Central memory CD8-positive, alpha-beta T cell (primary cell): ENCODE measurements at places on chromosomes 2 and 18.
A peak's percentile ranks its signal among the peaks of the same experiment; 100 is the strongest.

DNA sequence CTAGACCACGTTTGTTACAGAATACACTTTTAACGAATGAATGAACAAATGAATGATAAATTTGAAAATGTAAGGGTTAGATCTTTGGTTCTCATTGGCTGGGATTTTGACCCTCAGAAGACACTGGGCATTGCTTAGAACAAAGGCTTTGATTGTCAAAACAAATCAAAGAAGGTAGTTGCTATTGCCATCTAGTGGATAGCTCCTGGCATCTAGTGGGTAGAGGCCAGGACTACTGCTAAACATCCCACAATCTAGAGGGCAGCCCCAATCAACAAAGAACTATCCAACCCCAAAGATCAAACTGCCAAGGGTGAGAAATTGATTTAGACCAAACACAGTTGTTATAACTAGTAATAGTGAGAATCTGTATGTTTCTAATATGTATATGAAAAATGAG lies 552.3 kb downstream of the KCNJ3 start:
- no peak for DNase-seq

DNA sequence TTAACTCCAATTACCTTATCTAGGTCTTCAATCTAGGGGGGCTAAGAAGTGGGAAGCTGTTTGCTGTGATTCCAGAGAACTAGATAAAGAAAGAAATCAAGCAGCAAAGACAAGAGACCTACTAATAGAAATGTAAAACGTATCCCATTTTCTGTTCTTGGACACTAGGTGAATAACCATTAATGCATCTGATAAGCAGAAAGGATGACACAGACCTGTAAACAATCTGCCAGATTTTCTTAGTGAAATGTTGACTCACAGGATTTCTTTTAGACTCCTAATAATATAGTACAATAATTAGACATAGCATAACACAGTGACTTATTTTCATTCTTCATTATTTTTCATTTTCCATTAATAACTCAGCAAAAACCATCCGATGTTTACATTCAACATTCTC lies 1.3 kb downstream of the WDR35 start:
- no peak for DNase-seq

DNA sequence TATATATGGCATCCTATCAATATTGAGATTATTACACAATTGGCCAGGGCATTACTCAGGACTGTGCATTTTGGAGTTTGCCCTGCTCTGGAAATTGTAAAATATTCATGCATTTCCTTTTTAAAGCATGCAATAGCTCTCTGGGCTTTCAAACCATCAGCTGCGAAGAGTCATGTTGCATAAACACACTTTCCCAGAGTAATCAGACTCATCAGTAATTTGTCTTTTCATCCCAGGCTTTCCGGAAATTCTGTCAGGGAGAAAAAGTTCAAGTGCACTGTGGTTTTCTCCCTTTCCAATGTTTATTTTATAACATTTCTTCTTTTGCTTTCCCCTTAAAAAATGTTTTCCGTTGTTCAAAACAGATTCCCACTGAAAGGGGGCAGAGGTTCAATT lies 38.9 kb upstream of the FHL2 start:
- no peak for DNase-seq

GRCh38 chr18:60865801-60866200 lies 467.4 kb upstream of the CDH20 start:
- no peak for DNase-seq

GRCh38 chr2:9401646-9402371 lies 21.5 kb downstream of the ITGB1BP1 start:
- DNase-seq: no peak

DNA sequence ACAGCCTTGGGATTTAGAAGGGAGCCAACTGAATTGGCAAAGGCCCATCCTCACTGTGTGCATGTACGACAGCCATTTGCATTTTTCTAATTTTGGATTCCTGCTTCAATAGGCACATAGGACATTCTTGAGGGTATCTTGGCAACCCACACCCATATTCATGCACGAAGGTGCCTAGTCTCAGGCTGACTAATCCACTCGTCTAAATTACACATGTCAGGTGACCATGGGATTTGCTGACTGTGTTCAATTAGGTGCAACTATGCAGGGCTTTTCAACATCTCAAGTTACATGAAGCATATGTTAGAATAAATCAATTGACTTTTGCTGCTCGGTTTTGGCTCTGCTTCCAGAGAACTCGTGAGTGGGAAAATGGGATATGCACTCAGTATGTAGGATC lies 249.7 kb downstream of the SP3 start:
- no peak for DNase-seq

DNA sequence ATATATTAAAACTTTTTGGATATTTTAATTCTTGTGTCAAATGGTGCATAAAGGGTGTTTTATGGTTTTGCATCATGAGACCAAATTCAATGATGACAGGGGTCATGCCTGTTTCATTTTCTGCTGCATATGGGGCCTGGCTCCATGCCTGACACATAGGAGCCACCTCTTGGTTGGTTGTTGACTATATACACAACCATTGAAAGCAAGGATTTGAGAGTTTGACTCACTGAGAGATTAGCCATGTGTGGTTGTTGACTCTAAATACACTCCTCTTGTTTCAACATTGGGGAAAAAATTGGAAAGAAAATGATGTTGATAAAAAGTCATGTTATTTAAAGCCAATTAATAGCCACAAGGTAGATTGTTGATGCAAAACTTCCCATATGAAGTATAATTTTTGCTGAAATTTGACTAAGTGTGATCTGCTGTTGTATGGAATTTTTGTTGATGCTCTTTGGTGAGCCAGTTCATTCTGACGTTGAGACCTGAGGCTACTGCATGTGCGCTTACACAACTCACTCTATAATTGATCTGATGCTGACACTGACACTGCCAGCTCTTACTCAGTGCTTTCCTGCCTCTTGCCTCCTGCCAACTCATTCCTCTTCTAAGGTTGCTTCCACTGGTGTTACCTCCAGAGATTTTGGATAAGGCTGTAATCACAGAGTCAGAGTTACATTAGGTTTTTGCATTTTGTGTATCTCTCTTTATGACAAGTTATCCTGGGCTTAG lies 446.2 kb upstream of the SLC14A2 start:
- no peak for DNase-seq

GRCh38 chr18:62332964-62333695 lies 8.0 kb downstream of the TNFRSF11A start:
- DNase-seq: no peak

DNA sequence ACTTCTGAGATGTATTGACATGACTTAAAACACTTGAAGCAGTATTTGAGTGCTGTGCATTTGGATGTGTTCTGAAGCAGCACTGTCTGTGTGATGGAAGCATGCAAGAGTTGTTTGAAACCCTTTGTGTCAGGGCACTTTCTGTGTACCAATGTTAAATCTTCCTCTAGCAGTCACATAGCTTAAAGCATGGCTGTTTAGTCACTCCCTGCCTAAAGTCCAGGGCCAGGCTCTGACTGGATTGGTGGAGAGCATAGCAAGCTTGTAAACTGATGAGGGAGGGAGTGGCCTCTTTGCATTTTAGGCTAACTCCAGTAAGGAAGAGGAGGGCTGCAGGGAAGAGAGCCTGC lies 73.5 kb downstream of the MYO1B start:
- no peak for DNase-seq

GRCh38 chr2:237201461-237202287 lies 116.0 kb downstream of the COPS8 start:
- no peak for DNase-seq

- no peak for DNase-seq
These were observed 92.8 kb downstream of the AP1S3 start for GRCh38 chr2:223744580-223744979.

DNA sequence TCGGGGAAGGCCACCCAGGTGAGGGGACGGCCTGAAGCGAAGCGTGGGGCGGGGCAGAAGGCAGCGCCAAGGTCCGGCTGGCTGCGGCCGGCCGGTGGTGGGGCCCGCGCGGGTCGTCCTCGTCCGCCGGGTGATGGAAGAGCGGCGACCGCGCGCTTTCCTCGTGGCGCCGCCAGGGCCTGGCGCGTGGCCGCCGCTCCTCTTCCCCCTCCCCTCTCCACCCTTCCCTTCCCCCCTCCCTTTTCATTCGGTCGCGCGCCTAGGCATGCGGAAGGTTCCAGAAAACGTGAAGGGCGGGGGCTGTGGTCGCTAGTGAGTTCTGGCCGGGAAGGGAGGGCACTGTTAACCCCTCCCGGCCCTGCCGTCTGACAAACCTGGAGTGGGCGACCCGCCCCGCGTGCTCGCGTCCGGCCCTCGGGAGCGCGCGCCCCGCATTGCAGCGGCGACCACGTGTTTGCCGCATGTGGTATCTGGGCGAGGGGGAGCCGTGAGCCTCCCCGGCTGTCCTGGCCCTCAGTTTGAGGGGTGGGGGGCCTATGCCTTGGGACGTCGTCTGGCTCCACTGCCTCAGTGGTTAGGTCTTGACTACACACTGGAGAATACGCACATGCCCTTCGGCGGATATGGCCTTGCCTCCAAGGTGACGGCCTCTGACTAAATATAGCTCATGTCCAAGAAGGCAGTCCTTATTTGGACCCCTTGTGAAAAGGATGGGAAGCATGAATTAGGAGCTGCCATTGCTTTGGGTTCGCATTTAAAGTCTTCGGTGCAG lies 579 bp downstream of the MAT2A start:
- peak; percentile 49 for DNase-seq

DNA sequence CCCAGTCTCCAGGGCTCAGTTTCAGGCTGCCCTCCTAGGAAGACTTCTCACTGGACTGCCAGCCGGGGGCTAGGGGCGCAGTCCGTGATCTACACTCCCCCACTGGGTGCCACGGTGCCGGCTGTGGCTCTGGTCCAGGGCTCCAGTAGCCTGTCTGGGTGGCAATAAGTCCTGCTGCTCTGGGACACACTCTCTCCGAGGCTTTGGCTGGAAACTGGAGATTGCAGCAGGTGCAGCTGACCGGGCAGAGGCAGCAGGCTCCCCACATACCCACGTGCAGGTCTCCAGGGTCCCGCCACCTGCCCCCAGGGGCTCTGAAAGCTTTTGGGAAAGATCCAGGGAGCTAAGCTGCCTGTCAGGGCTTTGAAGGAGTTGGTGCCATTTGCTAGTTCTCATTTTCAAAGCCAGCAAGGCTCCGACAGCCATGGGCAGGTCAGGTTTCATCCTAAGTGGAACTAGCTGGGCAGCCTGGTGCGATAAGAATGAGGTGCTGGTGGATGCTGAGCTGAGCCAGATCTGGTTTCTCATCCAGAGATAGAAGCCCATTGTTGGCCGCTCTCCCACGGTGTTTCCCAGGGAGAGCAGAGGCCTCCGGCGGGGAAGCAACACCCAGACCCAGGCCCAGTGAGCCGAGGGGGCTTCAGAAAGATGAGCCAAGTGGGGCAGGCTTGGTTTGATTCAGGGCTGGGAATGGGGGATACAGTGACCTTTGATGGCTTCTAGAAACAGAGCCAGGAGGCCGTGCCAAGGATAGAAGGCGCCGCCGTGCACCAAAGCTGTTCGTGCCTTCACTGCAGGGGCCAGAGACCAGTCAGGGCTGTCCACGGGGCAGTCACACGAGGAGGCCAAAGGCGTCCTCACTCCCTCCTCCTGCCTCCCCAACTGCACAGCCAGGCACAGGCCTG lies 141.7 kb upstream of the GPC1 start:
- DNase-seq: no peak

- no peak for DNase-seq
These were observed 349.0 kb upstream of the TNP1 start for GRCh38 chr2:217208867-217209266.

- peak; percentile 29 for DNase-seq
These were observed 74.5 kb upstream of the YPEL5 start for GRCh38 chr2:30072250-30072842.

DNA sequence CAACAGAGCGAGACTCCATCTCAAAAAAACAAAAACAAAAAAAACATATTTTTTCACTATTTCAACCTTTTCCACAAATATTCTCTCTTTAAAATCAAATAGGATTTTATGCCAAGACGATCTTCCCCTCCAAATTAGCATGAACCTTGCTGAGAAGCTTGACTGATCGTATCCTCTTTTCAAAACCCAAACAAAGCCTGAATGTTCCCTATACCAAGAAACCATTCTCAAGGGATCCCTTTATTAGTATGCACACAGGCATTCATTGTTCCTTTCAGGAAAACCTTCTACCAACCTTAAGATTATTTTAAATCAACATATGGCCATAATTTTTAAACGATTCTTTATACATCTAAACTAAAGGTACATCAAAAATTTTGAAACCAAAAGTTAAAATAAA lies 6.3 kb downstream of the SPIRE1 start:
- no peak for DNase-seq

DNA sequence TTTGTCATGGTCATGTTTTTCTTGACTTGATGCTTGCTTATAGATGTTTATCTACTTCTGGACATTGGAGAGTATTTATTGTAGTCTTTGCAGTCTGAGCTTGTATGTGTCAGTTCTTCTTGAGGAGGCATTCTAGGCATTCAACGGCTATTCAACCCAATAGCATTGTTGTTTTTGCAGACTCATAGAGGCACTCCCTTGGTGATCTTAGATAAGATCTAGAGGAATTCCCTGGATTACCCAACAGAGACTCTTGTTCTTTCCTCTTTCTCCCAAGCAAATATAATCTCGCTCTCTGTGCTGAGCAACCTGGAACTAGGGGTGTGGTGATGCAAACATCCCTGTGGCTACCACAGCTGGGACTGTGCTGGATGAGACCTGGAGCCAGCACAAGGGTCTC lies 40.4 kb downstream of the SYT4 start:
- DNase-seq: no peak

DNA sequence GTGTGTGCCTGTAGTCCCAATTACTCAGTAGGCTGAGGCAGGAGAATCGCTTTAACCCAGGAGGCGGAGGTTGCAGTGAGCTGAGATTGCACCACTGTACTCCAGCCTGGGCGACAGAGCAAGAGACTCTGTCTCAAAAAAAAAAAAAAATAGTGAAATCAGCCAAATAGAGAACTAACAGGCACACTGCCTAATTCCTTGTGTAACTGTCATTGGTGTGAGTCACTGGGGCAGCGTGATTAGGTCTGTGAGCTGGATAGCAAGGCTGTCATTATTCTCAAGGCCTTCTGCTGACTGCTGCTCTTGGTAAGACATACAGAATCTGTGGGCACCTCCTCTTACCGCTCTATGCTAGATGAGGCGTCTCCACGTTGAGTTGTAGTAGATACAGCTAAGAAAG lies 270.3 kb downstream of the NEDD4L start:
- no peak for DNase-seq

DNA sequence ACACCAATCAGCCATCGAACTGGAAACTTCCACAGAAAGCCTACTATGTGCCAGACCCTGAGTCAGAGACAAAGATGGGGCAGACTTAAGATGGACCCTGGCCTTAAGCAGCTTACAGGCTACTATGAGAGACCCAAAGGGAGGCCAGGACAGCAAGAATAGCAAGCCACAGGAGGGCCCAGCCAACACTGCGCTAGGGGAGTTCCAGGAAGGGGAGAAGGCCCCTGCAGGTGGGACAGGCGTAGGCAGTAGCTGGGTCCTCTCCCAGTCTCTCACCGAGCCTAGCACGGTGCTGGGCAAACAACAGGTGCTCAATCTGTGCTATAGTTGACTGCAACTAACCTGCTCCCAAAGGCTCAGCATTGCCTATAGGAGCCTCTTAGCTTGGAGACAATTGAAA lies 136.2 kb downstream of the CLIP4 start:
- DNase-seq: no peak

DNA sequence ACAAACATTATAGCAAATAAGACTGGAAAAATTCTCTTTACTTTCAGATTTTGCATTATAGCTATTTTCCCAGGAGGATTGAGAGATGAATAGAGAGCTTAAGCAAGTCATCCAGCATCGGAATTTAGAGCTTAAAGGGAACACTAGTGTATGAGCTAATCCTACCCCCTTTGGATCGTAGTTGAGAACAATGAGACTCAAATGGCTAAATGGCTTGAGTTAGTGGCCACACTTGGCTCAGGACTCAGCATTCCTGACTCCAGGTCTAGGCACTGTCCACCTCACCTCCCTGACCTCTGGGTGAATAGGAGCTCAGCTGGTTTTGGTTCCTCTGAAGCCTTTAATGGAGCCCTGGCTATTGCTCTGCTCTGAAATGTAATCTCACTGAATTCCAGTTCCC lies 97.5 kb upstream of the CXCR4 start:
- DNase-seq: no peak
